ENCODE measurements at places on chromosomes 6 and 20.

DNA sequence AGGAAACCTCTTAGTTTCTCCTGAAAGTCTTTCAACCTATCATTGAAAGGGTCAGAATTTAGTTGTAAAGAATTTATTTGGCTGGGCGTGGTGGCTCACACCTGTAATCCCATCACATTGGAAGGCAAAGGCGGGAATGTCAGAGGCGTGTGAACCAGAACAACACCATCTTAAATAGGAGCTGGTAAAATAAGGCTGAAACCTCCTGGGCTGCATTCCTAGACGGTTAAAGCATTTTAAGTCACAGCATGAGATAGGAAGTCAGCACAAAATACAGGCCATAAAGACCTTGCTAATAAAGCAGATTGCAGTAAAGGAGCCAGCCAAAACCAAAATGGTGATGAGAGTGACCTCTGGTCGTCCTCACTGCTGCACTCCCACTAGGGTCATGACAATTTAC lies 29.6 kb downstream of the OR2B2 start:
- DNase-seq = no peak

DNA sequence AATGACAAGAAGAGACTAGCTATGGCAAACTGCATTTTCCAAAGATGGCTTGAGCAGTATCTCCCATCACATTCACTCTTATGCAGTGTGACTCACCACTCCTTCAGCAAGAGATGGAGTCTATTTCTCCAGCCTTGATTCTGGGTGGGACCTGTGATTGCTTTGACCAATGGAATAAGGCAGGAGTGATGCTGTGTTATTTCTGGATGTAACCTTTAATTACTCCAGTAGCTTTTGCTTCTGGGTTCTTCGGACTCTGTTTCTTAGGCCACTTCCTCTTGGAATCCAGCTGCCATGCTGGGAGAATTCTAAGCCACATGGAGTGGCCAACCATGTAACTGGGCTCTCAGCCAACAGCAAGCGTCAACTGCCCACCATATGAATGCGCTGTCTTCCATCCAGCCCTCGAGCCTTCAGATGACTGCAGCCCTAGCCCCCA lies 50.7 kb downstream of the TGM2 start:
- peak; percentile 71 for DNase-seq

DNA sequence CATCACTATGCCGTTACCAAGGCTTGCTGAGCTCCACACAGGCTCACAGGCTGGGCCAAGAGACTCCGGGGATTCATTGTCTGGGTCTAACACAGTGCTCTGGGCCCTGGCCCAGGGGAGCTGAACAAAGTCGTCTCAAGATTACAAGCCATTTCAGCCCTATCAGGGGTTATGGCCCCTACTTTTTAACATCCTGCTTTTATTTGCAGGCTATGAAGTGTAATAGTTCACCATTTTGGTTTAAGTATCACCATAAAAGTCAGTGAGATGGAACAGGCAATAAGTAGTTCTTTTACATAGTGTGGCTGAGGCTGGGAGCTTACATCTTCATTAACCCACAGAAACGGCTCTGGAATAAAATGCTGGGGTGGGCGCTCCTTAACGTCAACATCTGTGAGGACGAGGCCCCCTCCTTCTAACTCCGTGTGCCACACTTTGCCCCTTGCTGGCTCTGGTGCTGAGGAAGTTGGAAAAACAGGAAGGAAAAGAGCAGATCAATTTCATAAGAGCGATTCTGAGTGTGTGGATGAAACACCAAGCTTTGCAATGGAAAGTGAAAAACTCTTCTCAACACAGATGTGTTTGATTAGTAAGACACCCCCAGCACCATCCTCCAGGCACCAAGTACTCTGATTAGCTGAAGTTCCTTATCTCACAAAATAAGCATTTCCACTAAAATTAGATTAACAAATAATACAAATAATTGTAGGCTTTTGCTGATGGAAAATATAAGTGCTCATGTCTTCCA lies 447.3 kb downstream of the MAFB start:
- no peak for DNase-seq

DNA sequence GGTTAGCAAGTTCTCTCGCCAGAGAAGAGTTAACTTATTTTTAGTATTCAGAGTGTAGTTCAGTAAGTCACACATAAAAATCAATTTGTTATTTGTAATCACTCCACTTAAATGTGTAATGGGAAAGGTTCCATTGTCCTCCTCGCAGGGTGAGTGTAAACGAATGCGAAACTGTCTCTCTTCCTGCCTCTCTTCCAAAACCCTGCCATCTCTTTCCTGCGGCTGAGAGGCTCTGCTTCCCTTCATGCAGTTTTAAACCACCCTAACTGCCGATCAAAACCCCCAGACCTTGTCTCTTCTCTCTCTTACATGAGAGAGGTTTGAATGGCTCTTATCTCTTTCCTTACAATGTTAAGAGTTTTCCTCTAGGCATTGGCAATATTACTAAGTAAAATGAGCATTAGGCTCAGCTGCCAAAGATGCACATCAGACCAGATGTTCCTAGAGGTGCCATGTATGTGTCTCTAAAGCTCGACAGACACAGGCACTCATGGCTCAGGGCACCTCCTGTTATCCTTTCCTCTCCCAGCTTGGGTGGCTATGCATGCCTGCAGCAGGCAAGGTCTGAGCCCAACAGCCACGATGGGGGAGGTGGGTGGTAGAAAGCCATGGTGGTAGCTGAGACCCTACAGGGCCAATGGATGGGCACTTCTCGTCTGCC lies 91.2 kb downstream of the JARID2 start:
- no peak for DNase-seq

DNA sequence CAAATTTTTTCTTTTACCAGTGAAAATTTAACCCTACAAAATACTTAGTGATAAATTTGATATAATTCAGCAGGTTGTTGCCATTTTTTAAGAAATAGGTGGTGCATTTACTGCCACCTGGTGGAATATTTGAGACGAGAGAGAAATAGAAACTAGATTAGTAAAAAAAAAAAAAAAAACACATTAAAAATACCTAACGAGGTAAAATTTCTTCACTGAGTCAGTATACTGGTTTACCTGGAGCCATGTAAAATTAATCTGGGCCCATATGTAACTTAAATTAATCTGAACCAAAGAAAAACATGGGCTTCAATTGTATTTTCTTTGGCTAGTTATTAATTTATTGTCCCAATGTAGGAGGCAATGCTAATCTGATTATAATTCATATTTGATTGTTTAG lies 520.8 kb downstream of the EPM2A start:
- peak; percentile 59 for DNase-seq

GRCh38 chr6:39058471-39059147 lies 10.0 kb downstream of the GLP1R start:
- no peak for DNase-seq

- DNase-seq = no peak
Measured at GRCh38 chr6:54877713-54878317, 31.2 kb downstream of the FAM83B start.

- DNase-seq = no peak
Measured at GRCh38 chr6:116452531-116452930, 8.6 kb upstream of the CALHM6 start.

DNA sequence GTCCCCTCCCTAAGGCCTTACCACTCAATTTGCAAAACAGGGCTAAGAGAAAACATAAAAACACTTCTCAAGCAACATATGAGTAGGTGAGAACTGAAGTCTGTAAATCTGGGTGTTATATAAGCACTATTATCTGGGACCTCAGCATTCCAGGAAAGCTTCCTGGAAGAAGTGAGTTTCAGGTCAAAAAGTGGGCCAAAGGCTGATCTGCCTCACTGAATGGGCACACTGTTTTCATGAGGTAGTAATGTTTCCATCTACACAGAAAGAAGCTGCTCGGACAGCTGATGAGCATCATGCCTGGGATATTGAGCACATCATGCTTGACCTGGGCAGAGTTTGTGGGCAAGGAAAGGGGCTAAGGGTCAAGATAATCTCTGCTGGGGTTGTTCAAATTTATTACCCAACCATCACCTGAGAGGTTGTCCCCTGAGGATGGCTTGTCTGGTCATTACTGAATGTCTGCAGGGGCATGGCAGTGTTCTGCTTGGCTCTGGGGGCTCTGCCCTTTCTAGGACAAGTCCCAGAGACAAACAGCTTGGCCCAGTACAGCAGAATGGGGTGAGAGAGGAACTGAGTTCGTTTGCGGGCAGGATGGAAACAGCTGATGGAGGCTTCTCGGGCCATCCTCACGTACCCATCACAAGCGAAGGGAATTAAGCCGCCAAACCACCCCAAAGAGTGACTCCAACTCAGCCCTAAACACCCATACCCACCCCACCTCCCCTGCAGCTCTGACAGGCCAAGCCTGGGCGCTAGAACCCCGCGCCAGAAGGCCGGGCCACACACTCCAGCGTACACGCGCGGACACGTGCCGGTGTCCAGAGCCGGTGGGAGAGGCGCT lies 1.2 kb upstream of the SYNJ2 start:
- DNase-seq = no peak

DNA sequence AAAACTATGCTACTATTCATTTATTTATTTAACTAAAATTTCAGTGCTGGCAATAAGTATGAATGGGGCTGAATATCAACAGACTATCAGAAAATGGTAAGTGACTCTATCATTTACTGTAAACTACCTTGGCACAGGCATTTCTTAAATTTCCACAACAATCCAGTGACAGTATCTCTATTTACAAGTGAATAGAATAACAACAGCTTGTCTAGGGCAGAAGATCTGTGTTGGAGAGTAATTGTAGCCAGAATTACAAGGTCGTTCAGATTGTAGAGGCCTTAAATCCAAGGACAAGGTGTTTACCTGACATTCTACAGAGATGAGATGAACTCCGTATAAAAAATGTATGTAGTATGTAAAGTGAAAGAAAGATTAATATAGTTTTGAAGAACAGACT lies 193.8 kb upstream of the SIM1 start:
- DNase-seq = no peak

- DNase-seq = peak; percentile 96
Measured at GRCh38 chr6:75431379-75431778, 62.2 kb downstream of the FILIP1 start.

GRCh38 chr6:161035182-161035980 lies 43.8 kb downstream of the MAP3K4 start:
- no peak for DNase-seq

GRCh38 chr6:2852514-2852855 lies 10.8 kb upstream of the SERPINB1 start:
- DNase-seq = no peak

- DNase-seq = no peak
Measured at GRCh38 chr6:151239603-151240035, at the start of gene AKAP12. TSS of gene AKAP12 (plus strand) at chr6:151239967. CDS start at chr6:151240563, 596 bp downstream.

- no peak for DNase-seq
Measured at GRCh38 chr6:56685994-56686393, 43.3 kb upstream of the DST start.

GRCh38 chr20:41902346-41902745 lies 284.2 kb upstream of the CHD6 start:
- DNase-seq = no peak

DNA sequence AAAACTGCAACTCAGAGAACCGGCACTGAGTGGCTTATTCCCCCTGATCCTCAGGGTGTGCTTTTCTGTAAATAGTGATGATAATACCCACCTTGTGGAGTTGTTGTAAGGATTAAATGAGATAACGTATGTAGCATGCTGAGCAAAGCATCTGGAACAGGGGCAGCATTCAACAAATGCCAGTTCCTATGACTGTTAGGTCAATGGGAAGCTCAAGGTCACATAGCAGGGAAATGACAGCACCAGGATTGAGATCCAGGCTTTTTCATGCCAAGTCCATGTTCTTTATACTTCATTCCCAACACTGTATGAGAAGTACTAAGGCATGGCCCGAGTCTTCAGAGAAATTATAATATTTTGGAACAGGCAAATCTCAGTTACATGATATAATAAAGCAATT lies 5.1 kb downstream of the RCAN2 start:
- DNase-seq = no peak

- DNase-seq = peak; percentile 21
Measured at GRCh38 chr6:73746787-73747186, 50.8 kb downstream of the CD109 start.

DNA sequence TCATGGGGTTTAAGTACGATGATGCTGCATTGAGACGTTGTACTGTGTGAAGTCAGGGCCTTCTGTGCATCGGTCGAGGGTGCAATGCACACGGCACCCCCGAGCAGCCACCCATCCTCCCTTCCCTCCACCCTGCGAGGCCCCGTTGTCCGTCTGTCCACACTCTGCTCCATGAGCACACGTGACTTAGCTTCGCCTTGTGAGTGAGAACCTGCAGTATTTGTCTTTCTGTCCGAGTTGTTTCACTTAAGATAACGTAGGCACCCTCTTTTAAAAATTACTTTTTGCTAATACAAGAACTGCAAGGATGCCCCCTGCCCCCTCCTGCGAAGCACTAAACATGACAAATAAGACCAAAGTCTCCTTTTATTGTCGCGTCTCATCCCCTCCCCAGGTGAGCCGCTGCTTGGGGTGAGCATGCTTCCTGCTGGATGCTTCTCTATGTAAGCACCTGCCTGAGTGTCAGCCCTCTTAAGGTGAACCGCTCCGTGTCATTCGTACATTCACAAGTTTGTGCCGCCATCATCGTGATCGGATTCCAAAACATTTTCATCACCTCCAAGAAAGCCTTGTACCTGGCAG lies 3.6 kb upstream of the RBBP8NL start:
- DNase-seq = no peak

DNA sequence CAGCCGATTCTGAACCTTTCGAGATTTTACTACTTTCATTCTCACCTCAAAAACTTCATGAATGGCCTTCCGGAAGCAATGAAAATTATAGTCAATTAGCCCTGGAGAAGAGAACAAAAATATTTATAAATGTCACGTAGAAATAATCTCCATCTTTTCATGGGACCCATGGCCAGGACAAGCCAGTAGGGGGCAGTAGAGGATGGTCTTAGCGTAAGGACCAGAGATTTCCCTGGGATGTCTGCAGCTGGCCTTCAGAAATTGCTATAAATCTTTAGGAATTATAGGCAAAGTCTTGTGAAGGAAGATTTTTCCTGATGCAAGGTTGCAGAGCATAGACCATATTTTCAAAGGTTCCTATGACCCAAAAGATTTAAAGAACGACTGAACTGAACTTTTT lies 15.6 kb upstream of the UBE2J1 start:
- peak; percentile 73 for DNase-seq

DNA sequence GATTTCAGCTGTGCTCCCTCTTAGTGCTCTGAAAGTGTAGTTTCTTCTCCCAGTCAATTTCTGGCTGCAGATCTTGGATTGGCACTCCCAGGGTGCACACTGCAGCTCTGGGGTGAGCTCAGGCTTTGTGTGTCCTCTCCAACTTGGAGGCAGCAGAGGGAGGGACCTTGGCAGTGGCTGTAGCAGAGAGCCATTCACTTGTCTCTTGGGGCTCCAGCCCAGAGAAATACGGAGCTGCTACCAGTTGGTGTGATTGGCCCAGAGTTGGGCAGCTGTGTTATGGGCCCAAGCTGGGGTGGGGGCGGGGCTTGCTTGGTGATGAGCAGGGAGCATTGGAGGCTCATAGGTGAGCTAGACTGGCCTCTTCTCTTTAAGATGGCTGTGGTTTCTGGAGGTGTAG lies 65.9 kb downstream of the KLHL32 start:
- no peak for DNase-seq

GRCh38 chr20:39862470-39862891 lies 826.6 kb downstream of the MAFB start:
- no peak for DNase-seq

GRCh38 chr6:138817799-138818198 lies 21.9 kb downstream of the ECT2L start:
- DNase-seq = peak; percentile 75

- DNase-seq = peak; percentile 77
Measured at GRCh38 chr6:15588971-15589634, 73.7 kb downstream of the DTNBP1 start.

- no peak for DNase-seq
Measured at GRCh38 chr6:149935246-149935645, 6.6 kb upstream of the ULBP2 start.

All from myocyte (in vitro differentiated cells).